Posterior vena cava (tissue), 2 donors: ENCODE measurements at places on chromosomes 3 and 15. TPM values are rescaled to one million over a fixed set of nuclear protein-coding genes. Genes with fewer than 3 reads are reported as not detected.

GRCh38 chr15:73467758-73468157 is 24.8 kb downstream of the REC114 start:
- no peak for DNase-seq

GRCh38 chr15:95291898-95292472 is 1038.5 kb upstream of the NR2F2 start:
- DNase-seq: no peak

COLQ gene
- total RNA-seq: 2.8 TPM

GRCh38 chr15:71333136-71333700 is 217.9 kb downstream of the THSD4 start:
- no peak for DNase-seq

GRCh38 chr3:23152989-23153388 is 50.1 kb upstream of the UBE2E2 start:
- no peak for DNase-seq

- no peak for DNase-seq
Measured at GRCh38 chr3:120156699-120157098, 62.5 kb upstream of the GSK3B start.

DNA sequence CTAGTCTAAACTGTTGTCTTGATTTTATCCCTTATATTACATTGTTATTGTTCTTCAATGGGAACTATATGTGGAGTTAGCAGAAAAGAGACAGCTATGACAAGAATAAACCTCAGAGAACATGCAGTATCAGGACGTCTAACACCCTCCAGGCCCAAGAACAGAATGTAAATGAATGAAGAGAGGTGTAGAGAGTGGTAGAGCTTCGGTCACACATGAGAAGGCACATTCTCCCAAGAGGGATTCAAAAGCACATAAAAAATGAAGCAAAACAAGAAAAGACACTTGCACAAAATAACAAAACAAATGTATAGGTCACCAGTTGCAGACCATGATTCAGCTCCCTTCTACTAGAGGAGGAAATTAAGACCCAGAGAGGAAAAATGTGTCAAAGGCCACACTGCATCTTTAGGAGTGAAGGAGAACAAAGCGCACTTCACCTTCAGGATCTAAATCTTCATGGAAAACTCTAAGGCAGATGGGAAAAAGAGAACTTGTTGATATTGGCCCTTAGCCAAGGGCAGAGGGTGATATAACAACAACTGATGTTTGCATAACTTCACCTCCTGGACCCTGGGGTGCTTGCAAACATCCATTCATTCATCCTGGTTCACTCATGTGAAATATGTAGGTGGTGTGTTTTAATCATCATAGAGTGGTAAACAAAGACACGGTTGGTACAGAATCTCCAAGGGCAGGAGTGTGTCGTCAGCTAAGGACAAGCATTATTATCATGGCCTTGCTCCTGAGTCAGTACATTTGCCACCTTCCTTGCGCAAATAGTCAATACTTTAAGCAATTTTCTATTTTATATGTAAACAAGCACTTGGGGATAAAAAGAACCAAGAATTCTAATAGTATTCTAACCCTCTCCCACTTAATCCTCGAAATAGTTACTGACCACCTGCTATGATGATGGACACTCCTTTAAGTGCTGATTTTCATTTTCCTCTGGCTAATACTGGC is 8.8 kb downstream of the NEK10 start:
- DNase-seq: no peak

DNA sequence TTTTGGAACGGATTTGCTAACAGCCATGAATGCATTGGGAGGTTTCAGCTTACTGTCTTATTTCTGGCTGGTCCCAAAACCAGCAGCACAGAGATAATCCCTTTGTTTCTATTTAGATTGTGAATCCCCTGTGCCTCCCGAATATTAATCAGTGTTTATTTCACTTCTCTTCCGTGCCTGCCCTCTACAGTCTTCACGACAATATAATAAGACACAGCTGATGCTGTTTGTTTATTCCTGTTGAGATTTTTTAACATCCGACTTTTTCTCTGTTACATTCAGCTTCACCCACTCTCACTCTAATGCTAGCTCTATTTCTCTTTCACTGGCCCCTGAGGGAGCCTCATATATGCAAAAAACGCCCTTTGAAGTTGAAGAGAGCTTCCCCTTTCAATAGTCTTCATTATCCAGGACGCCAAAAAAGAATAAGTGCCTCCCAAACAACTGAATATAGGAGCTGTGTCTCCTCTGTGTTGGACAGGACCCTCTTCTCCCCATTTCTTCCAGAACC is 995.3 kb downstream of the ROBO2 start:
- no peak for DNase-seq

GRCh38 chr3:105747060-105747541 is 121.7 kb downstream of the CBLB start:
- DNase-seq: no peak

PDCD10 gene
- total RNA-seq: 62.0 TPM

GRCh38 chr15:61742591-61742990 is 317.7 kb downstream of the VPS13C start:
- DNase-seq: no peak

DNA sequence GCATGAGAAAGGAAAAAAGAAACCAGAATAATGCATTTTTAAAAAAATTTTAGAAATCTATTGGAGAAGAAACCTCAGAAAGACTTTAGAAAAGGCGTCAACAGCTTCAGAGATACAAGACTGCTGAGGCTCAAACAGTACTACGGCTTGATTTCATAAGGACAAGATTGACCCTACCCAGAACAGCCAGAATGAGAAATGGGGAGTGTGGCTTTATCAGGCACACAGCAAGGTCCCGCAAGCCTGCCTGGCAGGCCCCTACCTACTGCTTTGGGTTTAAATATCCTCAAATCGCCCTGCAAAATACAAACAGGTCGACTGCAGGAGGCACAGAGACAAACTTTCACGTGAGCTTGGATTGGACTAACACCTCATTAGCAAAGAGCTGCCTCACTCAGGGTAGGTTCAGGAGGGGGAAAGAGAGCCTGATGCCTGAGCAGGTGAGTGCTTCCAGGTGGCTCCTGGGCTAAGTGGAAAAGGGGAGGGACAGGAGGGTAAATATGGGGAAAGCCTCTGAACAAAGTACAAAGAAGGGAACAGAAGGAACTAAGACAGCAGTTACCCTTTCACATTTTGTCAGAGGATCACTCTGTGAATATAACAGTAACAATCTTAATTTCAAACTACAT is 87.5 kb downstream of the RORA start:
- no peak for DNase-seq

GRCh38 chr3:46061108-46061720 is 33.9 kb upstream of the XCR1 start:
- no peak for DNase-seq
